CD4-positive, alpha-beta T cell treated with Interleukin-10 for 1 hour (primary cell): ENCODE measurements at places on chromosomes 7 and 10.

DNA sequence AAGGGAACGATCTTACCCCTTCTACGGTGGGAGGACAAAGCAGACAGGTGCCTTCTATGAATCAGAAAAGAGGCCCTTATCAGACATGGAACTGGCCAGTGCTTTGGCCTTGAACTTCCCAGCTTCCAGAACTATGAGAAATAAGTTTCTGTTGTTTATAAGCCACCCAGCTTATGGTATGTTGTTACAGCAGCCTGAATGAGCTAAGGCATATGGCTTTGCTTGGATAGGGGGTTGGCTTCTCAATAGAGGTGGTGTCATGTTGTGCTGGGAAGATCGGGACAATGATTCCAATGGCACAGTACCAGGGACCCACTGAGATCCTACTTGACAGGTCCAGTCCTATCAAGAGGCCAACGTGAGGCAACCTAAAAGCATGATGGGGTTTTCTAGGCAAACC is 183.4 kb upstream of the BMPER start:
- no peak for DNase-seq

DNA sequence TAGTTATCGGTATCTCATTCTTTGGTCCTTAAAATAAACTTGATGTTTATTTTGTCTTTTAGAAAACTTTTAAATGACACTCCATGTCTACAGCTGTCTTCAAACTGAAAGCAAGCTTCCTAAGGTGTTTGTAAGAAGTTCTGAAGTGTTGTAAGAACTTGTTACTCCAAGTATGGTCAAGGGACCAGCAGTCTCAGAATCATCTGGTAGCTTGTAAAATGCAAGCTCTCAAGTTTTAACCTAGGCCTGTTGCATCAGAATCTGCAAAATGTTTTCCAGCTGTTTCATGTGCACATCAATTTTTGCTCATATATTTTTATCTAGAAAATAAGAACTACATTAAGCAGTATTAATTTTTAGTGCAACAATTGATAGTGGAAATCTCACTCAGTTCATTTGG is 104.1 kb downstream of the THSD7A start:
- no peak for DNase-seq

DNA sequence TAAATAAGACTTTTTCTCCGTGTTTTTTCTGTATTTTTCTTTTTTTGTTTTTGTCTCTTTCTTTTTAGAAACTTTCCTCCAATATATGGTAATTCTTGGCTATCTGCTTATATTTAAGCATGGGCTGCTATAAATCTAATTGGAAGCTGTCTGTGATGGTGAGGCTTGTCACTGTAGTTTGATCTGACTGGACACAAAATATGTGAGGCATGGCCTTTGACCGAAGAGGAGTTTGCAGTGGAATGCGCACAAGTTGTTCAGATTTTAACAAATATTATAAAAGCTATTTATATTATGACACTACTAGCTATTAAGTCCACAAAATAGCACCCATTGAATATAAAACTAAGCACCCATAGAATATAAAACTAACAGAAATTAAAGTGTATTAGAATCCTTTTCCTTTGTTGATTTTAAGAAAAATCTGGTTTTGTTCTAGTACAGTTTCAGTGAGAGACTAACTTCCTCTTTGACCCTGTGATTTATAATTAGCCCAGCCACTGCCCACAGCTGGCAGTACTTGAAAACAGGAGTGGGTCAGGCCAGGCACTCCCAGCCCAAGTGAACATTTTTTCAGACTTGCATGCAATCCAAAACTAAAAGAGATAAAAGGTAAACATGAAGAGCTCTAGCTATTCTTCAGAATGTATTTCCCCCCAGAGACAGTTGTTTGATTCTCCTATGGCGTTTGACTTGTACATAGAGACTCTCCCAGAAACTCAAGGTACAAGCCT is 69.9 kb upstream of the FGL2 start:
- DNase-seq: no peak

DNA sequence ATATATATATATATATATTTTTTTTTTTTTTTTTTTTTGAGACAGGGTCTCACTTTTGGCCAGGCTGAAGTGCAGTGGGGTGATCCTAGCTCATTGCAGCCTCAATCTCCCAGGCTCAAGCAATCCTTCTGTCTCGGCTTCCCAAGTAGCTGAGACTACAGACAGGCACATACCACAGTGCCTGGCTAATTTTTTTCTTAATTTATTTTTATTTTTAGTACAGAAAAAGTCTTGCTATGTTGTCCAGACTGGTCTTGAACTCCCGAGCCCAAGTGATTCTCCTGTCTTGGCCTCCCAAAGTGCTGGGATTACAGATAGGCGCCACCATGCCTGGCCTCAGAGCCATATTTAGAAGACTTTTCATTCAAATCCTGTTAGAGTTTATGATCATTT is 79.6 kb downstream of the PRTFDC1 start:
- no peak for DNase-seq

DNA sequence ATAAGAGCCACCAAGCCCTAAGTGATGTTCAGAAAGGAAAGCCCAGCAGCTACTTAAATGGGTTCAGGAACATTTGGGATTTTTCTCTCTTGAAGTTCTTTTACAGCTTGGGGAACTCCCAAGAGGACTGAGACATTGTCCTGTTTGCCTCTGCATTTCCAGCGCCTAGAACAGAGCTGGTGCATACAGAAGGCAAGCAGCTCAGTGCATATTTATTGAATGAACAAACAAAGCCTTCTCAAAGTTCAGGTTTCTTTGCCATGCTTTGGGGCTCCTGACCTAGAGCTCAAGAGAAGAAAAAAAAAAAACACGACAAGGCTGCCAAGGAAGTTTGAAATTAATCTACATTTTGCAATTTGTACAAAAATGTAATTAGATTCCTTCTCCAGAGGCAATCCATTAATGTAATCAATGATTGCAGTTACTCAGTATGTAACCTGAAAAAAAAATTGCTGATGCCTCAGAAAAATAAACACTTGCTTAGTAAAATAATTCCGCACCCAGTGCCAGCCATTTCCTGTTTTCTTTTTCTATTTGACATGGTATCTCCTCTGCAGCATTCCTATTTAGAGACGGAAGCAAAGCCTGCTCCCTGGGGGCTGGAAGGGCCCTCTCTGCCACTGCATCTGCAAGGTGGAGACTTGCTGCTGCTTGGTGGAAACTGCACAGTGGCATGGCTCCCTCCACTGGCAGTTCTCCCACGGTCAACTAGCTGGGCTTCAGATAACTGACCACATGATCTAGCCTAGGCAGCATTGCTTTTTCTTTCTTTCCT is 157.3 kb downstream of the TMEM178B start:
- DNase-seq: no peak

GRCh38 chr7:41969561-41970105 is 266.7 kb upstream of the INHBA start:
- no peak for DNase-seq

DNA sequence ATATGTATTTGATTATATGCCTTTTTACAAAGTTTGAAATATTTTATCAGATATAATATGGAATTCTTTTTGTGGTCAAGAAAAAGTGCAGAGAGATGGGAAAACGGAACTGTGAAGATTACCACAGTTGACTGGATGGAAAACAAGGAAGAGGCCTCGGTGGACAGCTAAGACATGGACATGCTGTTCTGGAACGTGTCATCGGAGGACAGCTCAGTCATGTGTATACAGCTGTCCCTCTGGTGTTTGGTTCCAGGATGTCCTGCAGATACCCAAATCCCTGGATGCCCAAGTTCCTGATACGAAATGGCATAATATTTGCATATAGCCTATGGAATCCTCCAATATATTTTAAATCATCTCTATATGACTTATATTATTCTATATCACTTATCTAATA is 49.4 kb downstream of the TRIL start:
- no peak for DNase-seq

- no peak for DNase-seq
These were observed 3.3 kb upstream of the GAD2 start for GRCh38 chr10:26213157-26213800.

- no peak for DNase-seq
These were observed 51.5 kb downstream of the NRCAM start for GRCh38 chr7:108404509-108405420.

DNA sequence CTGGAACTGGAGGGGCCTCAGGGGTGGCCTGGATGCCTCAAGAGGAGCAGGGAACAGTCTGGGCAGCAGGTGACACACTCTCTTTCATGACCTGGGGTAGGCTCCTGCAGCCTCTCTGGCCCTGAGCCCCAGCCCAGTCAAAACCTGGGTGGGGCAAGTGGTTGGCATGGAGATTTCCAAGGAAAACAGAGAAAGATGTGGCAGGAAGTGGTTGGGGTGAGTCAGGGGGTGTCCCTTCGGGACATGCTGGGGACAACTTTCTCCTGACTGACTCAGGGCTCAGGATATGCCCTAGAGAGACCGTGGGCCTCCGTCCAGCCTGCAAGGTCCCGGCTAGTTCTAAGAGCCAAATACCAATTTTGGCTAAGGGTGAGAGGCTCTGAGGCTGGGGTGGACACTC is 2.9 kb downstream of the AQP1 start:
- no peak for DNase-seq

DNA sequence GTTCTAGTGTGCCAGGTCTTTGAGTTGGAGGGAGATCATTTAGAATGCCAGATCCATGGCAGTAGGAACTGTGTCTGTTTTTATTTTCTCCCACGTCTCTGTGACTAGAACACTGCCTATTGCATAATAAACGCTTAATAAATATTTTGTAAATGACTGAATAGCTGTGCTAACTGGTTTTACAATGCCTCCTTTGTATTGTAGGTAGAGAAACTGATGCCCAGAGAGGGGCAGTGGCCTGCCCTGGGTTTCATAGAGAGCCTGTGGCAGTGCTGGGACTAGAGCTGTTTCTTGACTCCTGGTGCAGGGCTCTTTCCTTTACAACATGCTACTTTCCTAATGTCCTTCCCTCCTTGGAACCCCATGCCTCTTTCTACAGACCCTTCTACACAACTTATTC is 2.5 kb downstream of the TAS2R5 start:
- no peak for DNase-seq

DNA sequence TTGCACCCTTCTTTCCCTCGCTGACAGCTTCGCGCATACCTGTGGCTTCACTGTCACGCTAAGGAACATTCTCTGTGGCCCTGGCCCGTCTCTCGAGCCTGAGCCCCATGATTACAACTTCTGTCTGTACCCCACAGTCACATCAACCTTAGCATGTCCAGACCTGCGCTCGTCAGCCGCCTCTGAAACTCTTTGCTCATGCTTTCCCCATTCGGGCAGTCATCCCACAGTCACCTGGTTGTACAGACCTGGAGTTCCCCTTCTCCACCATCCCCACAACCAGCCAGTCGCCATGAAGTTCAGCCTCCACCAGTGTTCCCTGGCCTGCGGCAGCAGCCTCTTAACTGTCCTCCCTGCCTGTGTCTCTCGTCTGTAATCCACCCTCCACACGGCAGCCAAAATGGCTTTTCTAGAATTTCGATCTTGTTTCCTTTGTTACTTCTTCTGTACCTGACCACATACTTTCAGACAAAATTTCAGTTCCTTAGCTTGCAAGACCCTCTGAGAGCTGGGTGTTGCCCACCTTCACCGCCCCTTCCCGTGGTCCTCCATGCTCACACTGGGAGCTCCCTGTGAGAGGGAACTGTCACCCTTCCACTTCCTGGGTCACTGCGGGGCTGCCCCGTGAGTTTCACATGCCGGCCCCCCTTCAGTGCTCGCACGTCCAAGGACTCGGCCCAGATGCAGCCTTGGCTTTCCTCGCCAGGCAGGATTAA is 229.2 kb downstream of the CELF2 start:
- no peak for DNase-seq

DNA sequence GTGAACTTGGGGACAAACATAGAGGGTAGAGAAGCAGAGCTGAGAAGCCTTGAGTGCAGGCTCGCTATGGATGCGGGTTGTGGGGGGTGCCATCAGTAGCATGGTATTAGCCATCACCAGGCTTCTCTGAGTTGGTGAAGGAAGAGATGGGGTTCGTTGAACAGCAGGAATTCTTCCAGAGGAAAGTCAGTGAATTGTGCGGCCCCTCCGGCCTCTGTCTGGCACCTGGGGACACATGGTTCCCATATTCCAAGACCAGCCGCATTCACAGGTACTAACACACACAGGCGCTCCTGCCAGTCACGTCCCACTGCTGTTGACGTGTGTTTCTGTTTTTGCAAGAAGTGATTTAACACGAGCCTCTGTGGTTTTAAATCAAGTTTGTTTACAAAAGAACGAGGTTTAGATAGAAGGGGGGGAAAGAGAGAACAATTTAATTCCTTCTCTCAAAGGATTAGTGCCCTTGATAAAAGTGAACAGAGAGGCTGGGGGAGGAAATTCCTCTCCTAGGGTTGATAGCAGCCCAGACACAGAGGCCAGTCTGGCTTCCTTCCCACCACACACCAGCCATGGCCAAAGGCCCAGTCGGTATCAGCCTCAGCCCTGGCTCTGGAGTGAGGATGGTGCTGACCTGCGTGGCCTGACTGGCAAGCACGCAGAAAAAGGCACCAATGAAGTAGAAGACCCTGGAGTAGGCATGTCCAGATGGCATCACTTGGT is 252.6 kb upstream of the IGFBP3 start:
- no peak for DNase-seq

GRCh38 chr10:25382029-25382810 is 207.4 kb downstream of the GPR158 start:
- no peak for DNase-seq

DNA sequence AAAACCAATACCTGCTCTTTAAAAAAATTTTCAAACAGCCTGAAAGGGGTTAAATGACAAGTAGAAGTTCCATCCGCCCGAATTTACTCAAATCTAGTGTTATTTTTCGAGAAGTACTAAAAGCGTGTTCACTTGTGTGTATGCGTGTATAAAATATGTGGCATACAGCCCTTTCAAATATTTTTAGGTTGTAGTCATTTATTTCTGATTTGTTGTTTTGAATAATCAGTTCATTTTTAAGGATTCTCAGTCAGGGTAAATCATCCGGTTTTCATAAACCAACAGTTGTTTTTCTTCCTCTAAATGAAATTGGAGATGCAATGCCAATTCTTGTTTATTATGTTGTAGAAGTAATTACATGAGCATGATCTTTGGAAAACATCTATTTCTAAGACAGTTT is 6.9 kb upstream of the SUN1 start:
- no peak for DNase-seq

- no peak for DNase-seq
These were observed 85.5 kb upstream of the DKK1 start for GRCh38 chr10:52228556-52228955.

- no peak for DNase-seq
These were observed 13.9 kb downstream of the HDAC9 start for GRCh38 chr7:18509481-18509880.

DNA sequence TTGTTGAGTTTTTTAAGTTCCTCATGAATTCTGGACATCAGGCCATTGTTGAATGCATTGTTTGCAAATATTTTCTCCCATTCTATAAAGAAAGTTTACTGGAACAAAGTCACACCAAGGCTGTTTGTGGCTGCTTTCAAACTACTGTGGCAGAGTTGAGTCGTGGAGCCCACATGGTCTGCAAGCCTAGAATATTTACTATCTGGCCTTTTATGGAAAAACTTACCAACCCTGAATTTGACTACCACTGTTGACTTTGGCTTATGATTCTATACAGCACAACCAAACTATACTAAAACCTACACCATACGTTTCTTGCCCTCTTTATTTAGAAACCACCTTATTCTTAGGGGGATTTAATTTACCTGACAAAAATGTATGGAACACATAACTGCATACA is 239.1 kb downstream of the KCNMA1 start:
- DNase-seq: no peak
